ENCODE measurements at places on chromosomes 5 and 9.

DNA sequence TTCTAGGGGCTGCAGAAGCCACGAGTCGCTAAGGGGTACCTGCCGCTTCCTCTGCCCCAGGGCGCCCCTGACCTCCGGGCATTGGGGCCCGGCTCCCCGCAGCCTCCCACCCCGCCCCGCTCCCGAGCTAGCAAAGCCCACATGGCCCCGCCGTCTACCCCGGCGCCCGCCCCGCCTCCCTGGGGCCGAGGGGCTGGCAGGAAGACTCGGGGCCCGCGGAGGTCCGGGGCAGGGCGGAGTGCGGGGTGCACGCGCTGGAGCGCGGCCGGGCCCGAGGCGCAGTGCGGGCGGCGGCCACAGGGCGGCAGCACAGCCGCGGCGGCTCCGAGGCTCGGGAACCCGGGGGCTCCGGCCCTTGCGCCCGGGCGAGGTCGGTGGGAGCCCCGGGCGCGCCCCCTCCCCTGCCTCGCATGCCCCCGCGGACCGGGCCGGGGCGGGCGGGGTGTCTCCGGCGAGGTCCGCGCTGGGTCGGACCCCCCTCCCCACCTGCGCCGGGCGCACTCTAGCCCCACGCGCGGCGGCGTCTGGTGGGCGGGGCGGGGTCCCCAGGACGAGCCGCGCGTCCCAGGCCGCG is 6.7 kb downstream of the NRARP start:
- peaks cover 27% of the 10 kb centered on the region for H3K4me1 ChIP-seq
- no peaks in the 10 kb centered on the region for H3K27me3 ChIP-seq
- H3K4me3 ChIP-seq: no peak overlapping the region

DNA sequence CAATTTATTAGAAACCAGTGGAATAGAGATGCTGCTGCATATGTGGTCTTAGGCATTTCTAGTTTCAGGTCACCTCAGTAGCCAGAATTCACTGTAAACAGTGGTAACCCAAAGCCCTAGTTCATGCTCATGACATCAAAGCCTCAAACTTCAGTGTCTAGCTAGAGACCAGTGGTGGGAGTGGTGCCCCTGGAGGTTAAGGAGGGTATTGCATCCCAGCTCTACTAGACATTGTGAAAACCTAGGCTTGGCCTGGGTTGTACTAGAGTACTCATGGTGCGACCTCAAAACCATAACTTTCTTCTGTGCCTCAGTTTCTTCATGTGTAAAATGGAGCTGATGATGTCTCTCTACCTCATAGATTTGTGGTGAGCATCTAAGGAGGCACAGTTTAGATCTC is 18.8 kb downstream of the COL5A1 start:
- H3K27ac ChIP-seq: no peak overlapping the region
- H3K4me3 ChIP-seq: no peak overlapping the region
- no peaks in the 10 kb centered on the region for H3K27me3 ChIP-seq
- H3K4me1 ChIP-seq: no peaks in the 10 kb centered on the region

- no peak for DNase-seq
- no peak overlapping the region for H3K4me3 ChIP-seq
- no peaks in the 10 kb centered on the region for H3K4me1 ChIP-seq
- H3K36me3 ChIP-seq: peaks cover 14% of the 10 kb centered on the region
- H3K27me3 ChIP-seq: no peaks in the 10 kb centered on the region
These were observed 21.9 kb upstream of the ISCA1 start for GRCh38 chr9:86304236-86304730.

- peaks cover 26% of the 10 kb centered on the region for H3K36me3 ChIP-seq
- H3K27me3 ChIP-seq: no peaks in the 10 kb centered on the region
- H3K4me3 ChIP-seq: no peak overlapping the region
- DNase-seq: no peak
- no peak overlapping the region for H3K27ac ChIP-seq
These were observed 97.4 kb downstream of the NR3C1 start for GRCh38 chr5:143306040-143306439.

GRCh38 chr5:178192244-178192643 is 5.1 kb upstream of the GMCL2 start:
- no peaks in the 10 kb centered on the region for H3K36me3 ChIP-seq
- peaks cover 63% of the 10 kb centered on the region for H3K27me3 ChIP-seq
- H3K4me1 ChIP-seq: no peaks in the 10 kb centered on the region
- no peak for DNase-seq
- no peak overlapping the region for H3K27ac ChIP-seq

GRCh38 chr9:122332644-122333043 is 38.2 kb upstream of the PTGS1 start:
- H3K27me3 ChIP-seq: no peaks in the 10 kb centered on the region
- H3K4me1 ChIP-seq: no peaks in the 10 kb centered on the region
- peaks cover 4% of the 10 kb centered on the region for H3K36me3 ChIP-seq

- H3K27me3 ChIP-seq: peaks cover 77% of the 10 kb centered on the region
- H3K27ac ChIP-seq: no peak overlapping the region
- H3K36me3 ChIP-seq: no peaks in the 10 kb centered on the region
- no peak overlapping the region for H3K4me3 ChIP-seq
- no peak for DNase-seq
These were observed 469.6 kb downstream of the GADD45G start for GRCh38 chr9:90074316-90074962.

GRCh38 chr5:121726991-121727390 is 124.7 kb upstream of the FTMT start:
- H3K4me1 ChIP-seq: peaks cover 12% of the 10 kb centered on the region
- DNase-seq: no peak
- no peaks in the 10 kb centered on the region for H3K27me3 ChIP-seq
- H3K4me3 ChIP-seq: no peak overlapping the region
- no peak overlapping the region for H3K27ac ChIP-seq

Measured in Calu3 (cell line).